ENCODE measurements at places on chromosomes 2 and 18.

GRCh38 chr2:201769666-201770373 lies 10.9 kb downstream of the ALS2 start:
- DNase-seq, result no peak

DNA sequence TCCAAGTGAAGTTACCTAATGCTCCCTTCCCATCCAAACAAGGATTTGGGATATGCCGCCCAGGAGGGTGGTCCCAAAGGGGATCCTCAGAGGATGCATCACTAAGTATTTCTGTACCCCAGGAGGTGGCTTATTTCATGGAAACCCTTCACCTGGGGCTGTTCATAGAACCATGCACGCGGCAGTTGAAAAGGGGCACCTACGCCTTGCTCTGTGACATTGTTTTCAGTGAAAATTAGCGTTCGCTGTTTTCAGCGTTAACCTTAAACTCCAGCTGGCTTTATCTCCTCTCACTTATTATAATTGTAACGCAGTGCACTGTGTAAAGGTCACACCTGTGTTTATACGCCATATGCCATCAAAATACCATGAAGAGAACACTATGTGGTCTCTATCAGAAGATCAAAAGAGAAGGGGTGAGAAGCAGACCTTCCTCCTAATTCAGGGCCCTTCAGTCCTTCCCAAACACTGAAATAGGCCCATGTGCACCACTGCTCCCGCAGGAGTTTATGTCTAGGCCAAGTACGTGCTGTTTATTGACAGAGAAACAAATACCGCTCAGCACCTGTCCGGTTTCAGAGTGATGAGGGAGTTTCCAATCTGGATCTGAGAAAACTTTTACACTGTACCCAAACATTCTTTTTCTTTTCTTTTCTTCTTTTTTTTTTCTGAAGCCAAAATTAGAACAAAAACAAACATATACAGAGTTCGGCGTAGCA lies 162.1 kb downstream of the BCL2 start:
- DNase-seq, result peak; percentile 42

GRCh38 chr2:118112771-118113334 lies 24.6 kb downstream of the INSIG2 start:
- DNase-seq, result no peak

DNA sequence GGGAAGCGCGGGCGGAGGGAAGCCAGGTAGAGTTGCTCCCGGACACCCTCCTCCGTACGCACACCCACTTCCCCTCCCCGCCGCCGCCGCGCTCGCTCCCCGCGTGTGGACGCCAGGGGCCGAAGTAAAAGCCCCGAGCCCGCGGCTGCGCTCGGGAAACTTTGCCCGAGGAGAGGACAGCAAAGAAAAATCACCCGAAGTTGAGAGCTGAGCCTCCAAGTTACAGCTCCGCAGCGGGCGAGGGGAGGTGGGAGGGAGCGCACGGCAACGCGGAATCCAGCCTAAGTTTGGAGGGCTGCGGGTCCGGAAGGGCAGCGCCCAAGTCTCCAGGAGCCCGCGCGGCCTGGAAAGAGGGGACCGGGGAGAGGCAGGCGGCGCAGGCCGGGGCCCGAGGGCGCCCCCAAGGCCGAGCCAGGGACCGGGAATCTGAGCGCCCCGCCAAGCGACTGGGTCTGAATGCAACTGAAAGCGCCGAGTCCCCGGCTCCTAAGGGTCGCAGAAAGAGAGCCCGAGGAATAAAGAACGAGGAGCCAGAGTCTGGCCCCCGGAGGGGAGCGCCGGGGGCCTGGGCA lies 706 bp upstream of the BCL11A start:
- peak; percentile 5 for DNase-seq

DNA sequence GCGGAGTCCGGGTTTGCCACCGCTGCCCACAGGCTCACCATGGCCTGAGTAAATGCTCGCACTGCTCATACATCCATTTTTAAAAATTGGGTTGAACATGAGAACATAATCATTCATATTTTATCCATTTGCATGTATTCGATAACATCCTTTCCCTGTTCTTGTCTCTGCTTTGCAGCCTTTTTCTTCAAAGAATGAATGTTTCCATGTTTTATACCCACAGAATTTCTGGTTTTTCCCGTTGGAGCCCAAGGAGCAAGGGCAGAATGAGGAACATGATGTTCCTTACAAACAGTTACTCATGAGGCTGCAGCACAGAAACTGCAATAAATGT lies 146.5 kb downstream of the CCDC74A start:
- no peak for DNase-seq

GRCh38 chr2:77579076-77579769 lies 57.0 kb upstream of the LRRTM4 start:
- no peak for DNase-seq

GRCh38 chr18:56799756-56800155 lies 148.6 kb downstream of the WDR7 start:
- DNase-seq, result no peak

DNA sequence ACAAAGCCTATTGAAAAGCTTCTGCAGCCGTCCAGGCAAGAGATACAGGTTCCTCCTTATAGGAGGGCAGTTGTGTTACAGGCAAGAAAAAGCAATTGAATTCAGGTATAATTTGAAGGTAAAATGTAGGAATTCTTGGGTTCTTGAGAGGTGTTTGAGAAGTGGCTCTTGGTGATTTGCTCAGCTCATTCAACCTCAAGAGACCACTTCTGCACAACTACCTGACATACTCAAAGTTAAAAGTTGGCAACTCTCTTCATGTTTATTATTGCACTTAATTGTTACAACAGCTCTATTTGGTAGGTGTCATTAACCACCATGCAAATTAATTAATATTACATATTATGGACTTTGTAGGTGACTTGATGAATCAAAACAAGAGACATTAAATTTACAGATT lies 753.2 kb downstream of the ADCYAP1 start:
- no peak for DNase-seq

DNA sequence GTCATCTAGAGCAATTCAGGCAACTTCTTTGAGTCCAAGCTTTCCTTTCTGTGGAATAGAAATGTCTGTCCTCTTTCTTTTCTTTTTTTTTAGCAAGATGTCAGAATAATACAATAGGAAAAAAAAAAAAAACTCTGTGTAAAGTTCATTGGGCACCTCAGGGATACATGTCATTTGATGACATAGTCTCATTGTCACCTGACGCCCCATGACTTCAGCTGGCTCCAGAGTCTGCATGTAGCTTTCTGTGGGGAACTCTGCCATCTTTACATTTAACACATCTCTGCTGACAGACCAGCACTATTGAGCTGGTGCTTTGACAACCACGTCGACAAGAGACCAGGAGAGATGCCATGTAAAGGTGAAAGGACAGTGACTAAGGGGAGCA lies 172.5 kb upstream of the KLF7 start:
- DNase-seq, result no peak

- DNase-seq, result no peak
These were observed 42.9 kb upstream of the SNTG2 start for GRCh38 chr2:907706-908105.

DNA sequence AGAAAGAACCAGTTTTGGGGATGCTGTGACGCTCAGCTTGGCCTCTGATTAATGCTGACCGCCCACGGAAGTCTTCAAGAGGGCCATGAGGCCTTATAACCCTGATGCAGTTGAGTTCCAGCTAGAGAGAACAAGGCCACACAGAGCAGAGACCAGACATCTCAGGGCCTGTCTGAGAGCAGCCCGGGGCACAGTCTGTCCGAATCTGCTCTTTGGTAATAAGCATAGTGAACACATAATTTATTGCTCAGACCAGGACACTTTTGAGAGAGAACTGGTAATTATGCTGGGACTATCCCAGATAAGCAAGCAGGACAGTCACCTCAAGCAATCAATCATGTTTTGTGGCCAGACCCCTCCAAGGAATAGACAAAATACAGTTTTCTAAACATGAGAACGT lies 68.5 kb downstream of the STPG4 start:
- no peak for DNase-seq

- DNase-seq, result no peak
These were observed 118.7 kb downstream of the KCTD1 start for GRCh38 chr18:26429535-26430226.
